C1 segment of cervical spinal cord (tissue), 14 donors: ENCODE measurements at places on chromosomes 11 and 22.

- peak; percentile 65 for DNase-seq
Observed at GRCh38 chr11:119323532-119324033, 6.7 kb upstream of the MCAM start.

- DNase-seq, result no peak
Observed at GRCh38 chr22:37162221-37163095, 12.7 kb upstream of the IL2RB start.

GRCh38 chr11:15114501-15115475 lies at the start of gene INSC:
Gene INSC (plus strand): TSS chr11:15114923. CDS start chr11:15149175, 34,252 bp downstream.
- DNase-seq, result no peak

GRCh38 chr22:38016182-38017151 lies 32.1 kb upstream of the SOX10 start:
- peak; percentile 85 for DNase-seq

- no peak for DNase-seq
Observed at GRCh38 chr11:1438967-1439330, 47.6 kb downstream of the MOB2 start.

- no peak for DNase-seq
Observed at GRCh38 chr11:109062445-109062844, 359.5 kb upstream of the C11orf87 start.

GRCh38 chr11:133480722-133481121 lies 51.6 kb downstream of the OPCML start:
- no peak for DNase-seq

GRCh38 chr11:126415128-126415527 lies 59.6 kb downstream of the ST3GAL4 start:
- peak; percentile 14 for DNase-seq

- no peak for DNase-seq
Observed at GRCh38 chr11:115428306-115428705, 75.9 kb downstream of the CADM1 start.

- DNase-seq, result no peak
Observed at GRCh38 chr22:34414467-34415440, 494.5 kb upstream of the LARGE1 start.
